Occipital lobe (tissue), 3 donors: ENCODE measurements at places on chromosomes 5 and 9.

GRCh38 chr5:168974082-168974481 is 326.9 kb downstream of the SLIT3 start:
- no peak for DNase-seq

DNA sequence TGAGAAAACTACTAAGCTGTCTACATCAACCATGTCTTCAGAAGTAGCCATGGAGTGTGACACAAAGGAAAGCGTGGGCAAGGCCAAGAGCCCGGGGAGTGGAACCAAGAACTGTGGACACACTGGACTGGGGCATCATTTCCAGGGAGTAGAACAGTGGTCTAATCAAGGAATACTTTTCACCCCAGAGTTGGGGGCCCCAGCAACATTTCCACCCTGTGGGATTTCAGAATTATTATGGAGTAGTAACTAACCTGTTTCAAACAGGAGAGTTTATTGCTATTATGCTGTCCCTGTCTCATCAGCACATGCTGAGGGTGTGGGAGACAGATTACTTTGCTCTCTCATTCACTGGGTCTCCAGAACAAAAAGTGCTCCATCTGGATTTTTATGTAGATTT is 58.0 kb upstream of the FSTL4 start:
- DNase-seq = no peak

DNA sequence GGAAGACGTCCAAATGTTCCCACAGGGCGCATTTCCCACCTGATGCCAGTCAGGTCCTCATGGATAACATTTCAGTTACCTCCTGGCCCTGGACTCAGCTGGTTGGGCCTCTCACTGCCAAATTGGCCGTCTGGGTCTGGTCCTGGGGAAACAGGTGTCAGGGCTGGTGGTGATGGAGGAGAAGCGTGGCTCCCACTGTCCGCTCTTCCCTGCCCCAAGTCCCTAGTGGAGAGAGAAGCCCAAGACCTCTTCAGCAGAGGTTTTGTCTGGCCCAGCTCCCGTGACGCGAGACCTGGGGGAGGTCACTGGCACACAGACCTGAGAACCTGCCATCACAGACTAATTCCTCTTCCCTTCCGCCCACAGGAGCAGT is 27.8 kb upstream of the PRDM12 start:
- DNase-seq = no peak

DNA sequence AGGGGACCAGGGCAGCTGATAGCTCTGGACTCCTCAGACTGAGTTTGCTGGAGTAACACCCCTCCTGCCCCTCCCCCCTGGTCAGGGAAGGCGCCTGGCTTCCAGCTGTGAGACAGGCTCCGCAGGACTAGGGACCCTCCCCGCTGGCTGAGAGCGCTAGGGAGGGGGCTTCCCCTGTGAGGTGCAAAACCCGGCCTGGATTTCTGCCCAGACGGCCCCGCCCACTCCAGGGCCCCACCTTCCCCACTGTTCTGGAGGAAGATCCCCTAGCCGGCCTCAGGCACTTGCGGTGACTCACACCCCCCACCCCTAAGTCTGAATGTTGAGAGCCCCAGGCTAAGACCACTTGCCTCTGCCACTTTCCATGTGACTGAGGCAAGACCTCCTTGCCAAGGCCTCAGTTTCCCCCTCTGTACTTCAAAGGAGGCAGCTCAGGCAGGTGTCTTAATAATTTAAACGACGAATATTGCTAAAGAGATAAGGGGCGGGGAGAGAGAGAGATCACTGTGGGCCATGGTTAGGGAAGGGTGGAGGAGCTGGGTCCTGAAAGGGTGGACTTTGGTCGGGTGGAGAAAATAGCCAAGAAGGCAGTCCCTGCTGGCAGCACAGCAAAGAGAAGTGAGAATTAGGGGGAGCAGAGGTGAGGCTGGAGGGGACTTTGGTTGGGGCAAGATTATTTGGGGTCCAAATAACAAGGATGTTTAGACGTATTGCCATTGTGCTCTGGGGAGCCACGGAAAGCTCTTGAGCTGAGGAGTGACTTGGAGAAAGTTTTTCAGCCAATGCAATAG is 1.0 kb upstream of the DAB2IP start:
- no peak for DNase-seq

- DNase-seq = no peak
These were observed 381.4 kb upstream of the CD180 start for GRCh38 chr5:67578011-67578410.

- no peak for DNase-seq
These were observed 23.6 kb upstream of the ANXA2R start for GRCh38 chr5:43063721-43064171.

DNA sequence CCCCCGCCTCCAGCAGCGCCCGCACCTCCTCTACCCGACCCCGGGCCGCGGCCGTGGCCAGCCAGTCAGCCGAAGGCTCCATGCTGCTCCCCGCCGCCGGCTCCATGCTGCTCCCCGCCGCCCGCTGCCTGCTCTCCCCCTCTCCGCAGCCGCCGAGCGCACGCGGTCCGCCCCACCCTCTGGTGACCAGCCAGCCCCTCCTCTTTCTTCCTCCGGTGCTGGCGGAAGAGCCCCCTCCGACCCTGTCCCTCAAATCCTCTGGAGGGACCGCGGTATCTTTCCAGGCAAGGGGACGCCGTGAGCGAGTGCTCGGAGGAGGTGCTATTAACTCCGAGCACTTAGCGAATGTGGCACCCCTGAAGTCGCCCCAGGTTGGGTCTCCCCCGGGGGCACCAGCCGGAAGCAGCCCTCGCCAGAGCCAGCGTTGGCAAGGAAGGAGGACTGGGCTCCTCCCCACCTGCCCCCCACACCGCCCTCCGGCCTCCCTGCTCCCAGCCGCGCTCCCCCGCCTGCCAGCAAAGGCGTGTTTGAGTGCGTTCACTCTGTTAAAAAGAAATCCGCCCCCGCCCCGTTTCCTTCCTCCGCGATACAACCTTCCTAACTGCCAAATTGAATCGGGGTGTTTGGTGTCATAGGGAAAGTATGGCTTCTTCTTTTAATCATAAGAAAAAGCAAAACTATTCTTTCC is 19.3 kb downstream of the CDKN2A start:
- no peak for DNase-seq

- DNase-seq = no peak
These were observed 9.3 kb downstream of the WHRN start for GRCh38 chr9:114496011-114496410.
